ENCODE measurements at places on chromosomes 6 and 20.

DNA sequence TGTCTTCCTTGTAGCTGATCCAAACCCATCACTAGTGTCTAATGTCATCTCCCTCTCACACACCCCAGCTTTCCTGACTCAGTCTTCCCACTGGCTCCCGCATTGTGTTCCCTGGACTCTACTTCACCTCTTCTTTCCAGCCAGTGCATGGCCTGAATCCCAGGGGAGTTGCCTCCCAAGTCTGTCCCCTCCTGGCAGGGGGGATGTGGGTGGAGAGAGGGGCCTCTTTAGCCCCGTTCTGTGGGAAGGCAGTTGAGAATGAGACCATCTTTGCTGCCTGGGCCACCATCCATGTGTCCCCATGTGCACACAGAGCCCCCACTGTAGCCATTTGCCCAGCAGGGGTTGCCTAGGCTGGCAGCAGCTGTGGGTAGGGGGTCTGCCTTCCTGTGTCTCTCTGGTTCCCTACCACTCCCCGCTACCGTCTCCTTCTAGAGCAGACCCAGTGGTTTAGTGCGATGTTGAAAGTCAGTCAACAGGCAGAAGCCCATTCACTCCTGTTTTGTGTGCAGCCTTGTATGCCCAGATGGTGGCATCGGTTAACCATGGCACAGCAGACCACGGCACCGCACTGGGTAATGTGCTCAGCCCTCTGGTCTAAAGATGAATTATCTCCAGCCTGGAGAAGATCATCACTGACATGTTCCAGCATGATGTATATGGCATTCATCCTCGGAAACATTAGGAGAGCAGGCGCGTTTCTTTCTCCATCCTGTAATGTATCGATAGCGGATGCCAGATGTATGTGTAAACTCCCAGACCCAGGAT is 178.8 kb upstream of the SNX9 start:
- no peak for DNase-seq

- no peak for DNase-seq
Observed at GRCh38 chr20:24968278-24968800, 19.3 kb downstream of the CST7 start.

DNA sequence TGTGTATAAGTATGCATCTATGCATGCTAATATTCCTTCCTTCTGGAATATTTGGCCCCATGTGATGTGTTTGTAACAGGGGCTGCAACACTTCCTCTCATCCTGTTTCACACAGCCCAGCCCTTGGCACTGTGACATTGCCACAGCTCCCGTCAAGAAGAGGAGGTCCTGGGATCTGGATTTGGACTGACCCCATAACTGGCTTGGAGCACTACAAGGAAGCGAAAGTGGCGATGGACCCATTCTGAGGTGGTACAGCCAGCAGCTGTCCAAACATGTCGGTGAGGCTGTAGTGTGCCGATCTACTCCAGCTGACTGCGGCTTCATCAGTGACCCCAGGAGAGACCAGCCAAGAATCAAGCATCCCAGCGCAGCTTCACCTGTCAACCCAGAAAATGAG is 18.2 kb downstream of the SYNDIG1 start:
- no peak for DNase-seq

DNA sequence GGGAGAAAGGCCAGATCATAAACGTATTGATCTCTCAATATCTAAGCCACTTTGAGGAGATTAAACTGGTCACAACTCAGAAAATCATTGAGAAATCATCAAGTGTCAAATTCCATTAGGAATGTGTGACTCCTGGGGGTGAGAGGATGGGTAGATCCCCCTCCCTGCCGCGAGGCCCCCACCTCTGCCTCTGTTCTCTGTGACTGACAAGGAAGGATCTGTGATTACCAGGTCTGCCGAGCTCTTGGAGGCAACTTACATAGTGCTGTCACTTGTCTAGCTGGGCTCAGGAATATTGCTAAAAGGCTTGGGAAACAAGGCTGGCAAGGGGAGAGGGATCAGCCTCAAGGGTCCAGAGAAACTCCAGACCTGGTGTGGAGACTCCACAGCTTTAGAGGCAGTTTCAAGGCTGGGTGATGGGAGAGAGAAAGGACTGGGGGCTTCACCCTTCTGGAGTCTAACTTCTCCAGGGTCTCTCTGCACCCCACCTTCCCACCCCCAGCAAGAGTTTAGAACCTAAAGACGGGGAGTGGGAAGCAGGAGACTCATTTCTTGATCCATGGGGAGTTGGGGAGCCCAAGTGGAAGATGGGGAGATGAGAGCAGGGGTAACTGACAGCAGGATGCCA is 11.6 kb upstream of the ARMC12 start:
- no peak for DNase-seq

- no peak for DNase-seq
Observed at GRCh38 chr6:148395583-148396101, 53.0 kb downstream of the SASH1 start.

DNA sequence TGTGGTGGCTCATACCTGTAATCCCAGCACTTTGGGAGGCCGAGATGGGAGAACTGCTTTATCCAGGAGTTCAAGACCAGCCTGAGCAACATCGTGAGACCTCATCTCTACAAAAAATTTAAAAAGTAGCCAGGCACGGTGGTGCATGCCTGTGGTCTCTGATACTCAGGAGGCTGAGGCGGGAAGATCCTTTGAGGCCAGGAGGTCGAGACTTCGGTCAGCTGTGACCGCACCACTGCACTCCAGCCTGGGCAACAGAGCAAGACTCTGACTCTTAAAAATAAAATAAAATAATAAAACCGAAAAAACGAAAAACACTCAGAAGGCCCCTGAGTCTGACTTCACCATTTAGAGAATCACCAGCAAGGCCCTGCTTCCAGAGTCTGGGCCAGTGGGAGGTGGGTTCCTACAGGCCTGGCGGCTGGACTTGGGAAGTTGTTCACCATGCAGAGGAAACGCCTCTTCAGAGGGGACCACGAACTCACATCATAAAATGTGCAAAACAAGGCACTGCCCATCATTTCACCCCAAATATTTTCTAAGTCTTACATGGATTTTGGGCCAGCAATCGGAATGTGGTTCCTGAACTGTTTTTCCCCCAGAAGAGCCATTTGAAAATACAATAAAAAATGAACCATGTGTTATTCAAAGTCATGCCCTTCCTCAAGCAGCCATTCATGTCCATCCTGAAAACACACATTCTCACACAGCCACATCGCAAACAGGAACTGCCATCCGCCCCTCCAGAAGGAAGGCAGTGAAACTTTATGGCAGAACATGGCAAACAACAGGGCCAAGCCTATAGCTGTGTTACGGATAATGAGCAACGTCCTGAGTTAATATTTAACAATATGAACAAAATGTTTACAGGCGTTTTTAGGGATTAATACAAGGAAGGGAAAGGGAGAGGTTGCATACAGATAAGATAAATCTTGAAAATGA is 57.8 kb downstream of the SLC22A23 start:
- DNase-seq, result no peak

- DNase-seq, result no peak
Observed at GRCh38 chr20:47281376-47281775, 75.1 kb downstream of the ZMYND8 start.

GRCh38 chr20:49285233-49285668 is 7.4 kb upstream of the ZNFX1 start:
- no peak for DNase-seq

DNA sequence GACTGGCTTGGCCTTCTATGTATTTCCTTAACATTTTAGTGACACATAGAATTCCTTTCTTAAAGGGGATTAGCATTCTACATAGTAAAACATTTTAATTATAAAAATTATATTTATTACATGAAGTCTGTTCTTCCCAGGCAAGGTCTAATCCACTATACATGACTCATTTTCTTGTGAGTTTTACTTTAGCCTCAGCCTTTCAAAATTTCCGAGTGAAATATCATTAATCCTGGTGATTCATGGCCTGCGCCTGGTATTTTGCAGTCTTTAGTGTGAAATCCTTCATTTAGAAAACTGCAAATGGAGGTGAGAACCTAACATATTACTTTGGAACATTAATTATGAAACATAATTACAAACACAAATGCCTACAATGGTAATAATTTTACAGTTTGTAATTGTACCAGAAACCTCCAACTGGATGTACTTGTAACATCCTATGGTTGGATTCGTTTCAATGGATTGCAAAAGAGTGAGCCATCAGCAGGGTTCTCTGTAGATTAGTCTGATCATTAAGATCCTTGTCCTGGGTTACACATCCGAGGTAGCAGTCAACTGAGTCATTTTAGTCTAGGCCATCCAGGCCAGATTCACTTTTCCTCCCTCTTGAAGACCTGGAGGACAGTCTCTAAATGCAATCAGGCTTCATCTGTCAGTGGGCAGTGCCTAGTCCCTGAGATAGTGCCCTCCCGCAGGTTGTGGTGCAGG is 272.0 kb downstream of the PACRG start:
- DNase-seq, result peak; percentile 74

- peak; percentile 31 for DNase-seq
Observed at GRCh38 chr6:5729080-5729434, 277.7 kb downstream of the NRN1 start.

DNA sequence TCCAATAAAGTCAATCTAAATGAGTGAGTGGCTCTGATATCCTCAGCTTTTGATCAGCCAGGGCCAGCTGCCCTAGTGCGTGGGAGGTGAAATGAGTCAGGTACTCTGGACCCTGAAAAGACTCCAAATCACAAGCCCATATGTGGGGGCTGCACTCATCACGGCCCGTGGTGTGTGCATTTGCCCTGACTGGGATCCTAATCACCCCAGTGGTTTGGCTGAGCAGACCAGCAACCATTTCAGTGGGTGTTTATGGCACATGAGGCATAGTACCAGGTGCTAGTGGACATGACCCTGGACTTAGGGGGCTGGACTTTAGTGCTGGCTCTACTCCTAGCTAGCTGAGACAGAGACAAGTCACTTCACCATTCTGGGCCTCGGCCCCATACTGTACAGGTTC is 39.4 kb downstream of the SCML4 start:
- no peak for DNase-seq

- no peak for DNase-seq
Observed at GRCh38 chr6:33757906-33758305, 11.2 kb upstream of the IP6K3 start.

- DNase-seq, result no peak
Observed at GRCh38 chr6:90157441-90157840, 139.2 kb downstream of the BACH2 start.

GRCh38 chr6:122459240-122459639 is 12.4 kb downstream of the SERINC1 start:
- DNase-seq, result no peak

DNA sequence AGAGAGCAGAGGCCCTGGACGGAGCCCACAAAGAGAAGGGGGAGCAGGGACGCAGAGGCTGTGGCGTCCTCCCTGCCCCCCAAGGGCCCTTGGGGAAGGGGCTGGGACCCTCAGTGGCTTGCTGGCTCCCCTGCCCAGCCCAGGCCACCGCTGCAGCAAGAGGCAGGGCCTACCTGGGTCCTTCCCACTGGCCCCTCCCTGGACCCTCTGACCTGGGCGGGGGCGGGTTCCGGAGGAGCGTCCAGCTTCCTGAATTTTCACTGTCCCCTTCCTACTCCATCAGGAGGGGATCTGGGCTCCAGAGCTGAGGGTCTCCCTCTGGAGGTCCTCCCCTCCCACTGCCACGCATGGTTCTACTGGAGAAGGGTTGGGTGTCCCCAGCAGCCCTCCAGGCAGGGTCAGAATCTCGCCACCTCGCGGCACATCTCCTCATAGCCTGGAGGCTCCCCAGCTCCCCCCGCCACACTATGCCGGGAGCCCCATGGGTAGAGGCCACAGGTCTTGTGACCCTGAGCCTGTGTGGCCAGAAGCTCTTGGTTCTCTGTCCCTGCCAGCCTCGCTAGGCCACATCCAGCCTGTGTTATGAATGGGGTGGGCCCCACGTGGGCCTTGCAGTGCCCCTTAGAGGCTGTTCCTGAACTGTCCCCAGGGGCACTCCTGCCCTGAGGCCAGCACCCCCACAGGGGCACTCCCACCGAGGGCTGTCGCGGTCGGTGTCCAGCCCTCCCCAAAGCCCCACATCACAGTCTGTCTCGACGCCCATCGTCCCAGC is 1.0 kb upstream of the SOX18 start:
- no peak for DNase-seq

- no peak for DNase-seq
Observed at GRCh38 chr6:101011186-101011585, 130.1 kb upstream of the ASCC3 start.

- no peak for DNase-seq
Observed at GRCh38 chr6:4258733-4259132, 123.4 kb upstream of the ECI2 start.

DNA sequence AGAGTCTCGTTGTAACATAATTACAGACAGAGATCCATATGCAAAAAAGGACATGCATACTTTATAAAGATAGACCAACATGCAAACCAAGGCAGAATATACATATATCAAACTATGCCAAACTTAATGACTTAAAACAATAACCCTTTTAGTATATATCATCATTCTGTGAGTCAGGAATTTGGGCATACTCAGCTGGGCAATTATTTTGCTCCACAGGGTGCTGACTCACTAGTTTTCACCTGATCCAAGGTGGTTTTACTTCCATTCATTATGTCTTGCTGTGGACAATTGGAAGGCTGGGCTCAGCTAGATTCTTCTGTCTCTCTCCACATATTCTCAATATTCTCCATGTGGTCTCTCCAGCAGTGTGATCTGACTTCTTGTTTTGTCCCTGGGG is 41.2 kb upstream of the RNF146 start:
- DNase-seq, result no peak

- DNase-seq, result peak; percentile 65
Observed at GRCh38 chr6:13795041-13795750, 19.2 kb downstream of the MCUR1 start.

DNA sequence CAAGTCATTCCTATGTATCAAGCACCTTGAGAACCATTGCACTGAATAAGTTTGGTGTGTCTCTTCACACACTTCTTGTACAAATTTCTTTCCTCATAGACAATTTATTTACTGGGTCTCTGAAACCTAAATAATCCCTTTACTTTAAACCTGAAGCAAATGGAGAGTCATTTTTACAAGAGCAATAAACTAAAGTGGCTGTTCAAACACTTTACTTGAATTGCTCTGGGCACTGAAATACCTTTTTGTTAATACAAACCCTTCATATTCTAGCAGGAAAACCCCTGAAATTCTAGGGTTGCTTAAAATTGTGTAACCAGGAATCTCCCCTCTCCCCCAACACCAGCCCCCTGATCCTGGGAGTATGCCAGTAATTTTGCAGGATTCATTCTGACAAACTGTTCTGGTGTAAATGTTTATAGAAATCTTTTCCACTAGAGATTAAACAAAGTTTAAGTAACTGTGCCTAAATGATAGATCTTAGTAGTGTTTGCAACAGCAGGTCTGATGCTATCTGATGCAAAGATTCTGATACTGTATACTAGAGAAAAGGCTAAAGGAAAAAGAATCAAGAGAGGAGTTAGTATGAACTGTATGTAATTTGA is 13.4 kb downstream of the RSPO3 start:
- DNase-seq, result no peak

GRCh38 chr6:129525055-129525454 is 184.9 kb downstream of the ARHGAP18 start:
- peak; percentile 21 for DNase-seq

DNA sequence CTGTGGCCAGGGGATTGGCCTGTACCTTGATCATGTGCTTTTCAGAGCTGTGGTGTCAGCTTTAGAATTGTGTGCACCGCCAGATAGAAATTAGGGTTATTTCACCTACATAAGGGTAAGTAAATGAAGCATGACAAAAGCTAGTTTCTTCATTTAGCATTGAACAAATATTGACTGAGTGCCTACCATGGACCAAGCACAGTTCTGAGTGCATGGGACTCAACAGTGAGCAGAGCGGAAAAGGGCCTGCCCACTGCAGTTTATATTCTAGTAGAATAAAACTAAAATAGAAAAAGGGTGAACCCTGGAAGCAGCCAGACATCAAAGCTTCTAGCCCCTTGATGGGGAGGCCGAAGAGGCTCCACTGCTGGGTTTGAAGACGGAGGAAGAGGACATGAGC is 25.6 kb downstream of the ECT2L start:
- DNase-seq, result no peak
